Body of pancreas (tissue), 4 donors: ENCODE measurements at places on chromosomes 7 and 10.

- no peak for DNase-seq
Observed at GRCh38 chr7:43010061-43010460, 77.9 kb downstream of the MRPL32 start.

DNA sequence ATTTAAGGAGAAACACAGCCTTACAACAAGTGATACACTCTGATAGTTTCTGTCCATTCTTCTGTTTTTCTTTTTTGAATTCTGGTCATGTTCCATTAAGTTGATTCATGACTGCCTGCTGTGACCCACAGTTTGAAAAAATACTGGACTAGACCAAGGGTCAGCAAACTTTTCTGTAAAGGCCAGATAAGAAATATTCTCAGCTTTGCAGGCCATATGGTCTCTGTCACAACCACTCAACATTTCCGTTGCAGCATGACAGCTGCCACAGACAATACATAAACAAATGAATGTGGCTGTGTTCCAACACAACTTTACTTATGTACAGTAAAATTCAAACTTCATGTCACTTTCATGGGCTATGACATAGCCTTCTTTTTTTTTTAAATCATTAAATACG, 156.7 kb downstream of the PLXNA4 start:
- DNase-seq = no peak

GRCh38 chr10:1643161-1643907, 94.0 kb downstream of the ADARB2 start:
- DNase-seq = no peak

- DNase-seq = no peak
Observed at GRCh38 chr10:4131407-4132215, 346.6 kb upstream of the KLF6 start.

DNA sequence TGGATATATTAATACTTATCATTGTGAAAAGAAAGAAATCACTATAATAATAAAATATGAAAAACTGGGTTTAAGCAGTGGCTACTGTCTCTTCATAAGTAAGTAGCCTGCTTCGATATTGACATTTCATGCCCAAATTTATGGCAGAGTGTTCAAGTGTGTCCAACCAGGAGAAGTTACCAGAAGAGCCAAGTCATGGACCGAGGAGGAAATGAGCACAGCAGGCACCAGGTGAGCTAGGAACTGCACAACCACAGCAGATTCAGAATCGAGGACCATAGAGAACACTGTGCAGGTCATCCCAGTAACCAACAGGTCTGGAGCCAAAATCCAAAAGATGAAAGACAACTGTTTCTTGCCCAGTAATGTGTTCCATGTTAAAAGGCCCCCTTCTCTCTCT, 79.9 kb upstream of the ABCB5 start:
- no peak for DNase-seq

- DNase-seq = no peak
Observed at GRCh38 chr10:35542303-35542702, 62.8 kb upstream of the GJD4 start.

- DNase-seq = peak; percentile 22
Observed at GRCh38 chr7:140005754-140006503, 56.8 kb downstream of the PARP12 start.

GRCh38 chr10:114243661-114244060, 4.6 kb downstream of the VWA2 start:
- no peak for DNase-seq

DNA sequence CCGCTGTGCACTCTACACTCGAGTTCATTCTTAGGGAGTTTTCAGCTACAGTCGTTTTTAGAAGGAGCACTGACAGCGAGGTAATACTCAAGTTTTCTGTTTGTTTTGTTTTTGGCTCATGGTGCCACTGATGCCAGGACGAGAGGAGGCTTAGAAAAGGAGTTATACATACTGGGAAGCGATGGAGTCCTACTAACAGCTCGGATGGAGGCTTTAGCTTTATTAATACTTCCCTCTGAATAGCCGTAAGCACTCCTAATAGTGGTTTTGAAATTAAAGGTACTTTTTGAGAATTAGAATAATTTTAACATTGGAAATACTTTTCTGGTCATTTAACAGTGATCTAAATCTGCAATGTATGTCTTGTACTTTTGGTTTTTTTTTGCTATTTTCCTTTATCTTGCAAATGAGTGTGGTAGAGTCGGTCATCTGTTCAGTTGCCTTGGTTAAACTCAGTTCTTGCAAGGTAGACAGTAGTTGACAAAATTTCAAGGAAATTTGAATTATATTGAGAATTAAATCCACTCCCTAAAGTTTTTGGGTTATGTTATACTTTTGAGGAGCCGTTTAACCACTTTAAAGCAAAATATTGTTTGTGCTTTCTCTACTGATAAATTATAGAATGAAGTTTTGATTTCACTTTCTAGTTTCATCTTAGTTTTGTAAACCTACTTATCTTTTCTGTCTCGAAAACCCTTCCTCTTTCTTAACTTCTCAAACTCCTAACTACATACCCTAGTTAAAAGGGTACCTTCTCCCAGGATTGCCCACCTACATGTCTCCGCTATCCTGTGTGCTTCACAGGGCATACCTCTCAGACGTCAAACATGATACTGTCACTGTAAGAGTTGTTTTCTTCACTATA, 1.5 kb downstream of the HBP1 start:
- DNase-seq = no peak

DNA sequence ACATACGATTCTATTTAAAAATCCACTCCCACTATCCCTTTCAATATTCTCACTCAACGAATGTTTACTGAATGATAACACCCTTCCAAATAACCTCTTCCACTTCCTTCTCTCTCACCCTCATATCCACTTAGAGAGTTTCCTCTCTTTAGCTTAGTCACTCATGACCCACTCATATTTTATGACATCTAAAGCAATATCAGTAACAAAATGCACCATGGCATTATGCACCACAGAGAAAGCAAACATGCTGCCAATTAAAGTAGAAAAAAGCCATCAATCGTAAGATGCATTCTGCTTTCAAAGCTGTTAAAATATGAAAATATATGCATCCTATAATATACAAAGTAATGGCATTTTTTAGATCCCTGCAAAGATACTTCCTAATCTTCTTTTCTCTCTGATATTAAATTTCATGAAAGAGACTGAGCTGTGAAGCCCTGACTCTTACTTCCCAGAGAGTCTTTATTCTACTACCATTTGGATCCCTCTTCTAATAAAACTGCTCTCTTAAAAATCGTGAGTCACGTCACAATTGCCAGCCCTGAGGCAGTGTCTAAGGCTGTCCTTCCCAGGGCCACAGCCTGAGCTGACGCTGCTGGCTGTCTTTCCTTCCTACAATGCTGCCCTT, 283.0 kb upstream of the KLF6 start:
- no peak for DNase-seq

DNA sequence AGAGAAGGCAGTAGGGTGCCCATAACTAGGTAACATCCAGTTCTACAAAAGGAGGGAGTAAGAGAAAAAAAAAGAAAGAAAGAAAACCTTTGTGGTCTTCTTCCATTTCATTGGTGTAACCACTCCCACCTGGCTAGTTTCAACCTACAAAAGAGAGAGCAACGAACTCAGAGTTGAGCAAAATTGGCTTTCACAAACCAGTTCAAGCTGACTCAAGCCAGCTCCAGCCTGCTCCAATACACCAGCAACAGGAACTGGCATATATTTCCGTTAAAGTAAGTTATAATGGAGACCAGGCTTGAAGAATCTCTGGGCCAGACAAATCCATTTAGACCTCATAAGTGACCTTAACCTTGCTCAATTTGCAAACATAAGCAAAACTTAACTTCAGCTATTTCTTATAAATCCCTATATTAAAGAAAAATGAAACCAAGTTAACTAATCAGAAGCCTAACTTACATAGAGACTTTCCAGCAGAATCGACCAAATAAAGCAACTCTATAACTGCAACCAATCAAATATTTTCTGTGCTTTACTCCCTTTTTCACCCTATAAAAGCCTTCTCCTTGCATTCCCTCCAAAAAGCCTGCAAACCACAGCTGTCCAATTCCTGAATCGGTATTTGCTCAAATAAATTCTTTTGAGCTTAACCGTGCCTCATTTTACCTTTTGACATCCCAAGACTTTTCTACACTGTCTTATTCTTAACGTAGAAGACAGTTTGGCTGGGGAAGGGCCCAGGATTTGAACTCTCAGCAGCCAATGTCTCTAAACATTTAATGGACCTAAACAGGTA, 10.1 kb downstream of the ANKRD22 start:
- DNase-seq = peak; percentile 30

- no peak for DNase-seq
Observed at GRCh38 chr10:132780356-132780755, 5.6 kb downstream of the NKX6-2 start.

DNA sequence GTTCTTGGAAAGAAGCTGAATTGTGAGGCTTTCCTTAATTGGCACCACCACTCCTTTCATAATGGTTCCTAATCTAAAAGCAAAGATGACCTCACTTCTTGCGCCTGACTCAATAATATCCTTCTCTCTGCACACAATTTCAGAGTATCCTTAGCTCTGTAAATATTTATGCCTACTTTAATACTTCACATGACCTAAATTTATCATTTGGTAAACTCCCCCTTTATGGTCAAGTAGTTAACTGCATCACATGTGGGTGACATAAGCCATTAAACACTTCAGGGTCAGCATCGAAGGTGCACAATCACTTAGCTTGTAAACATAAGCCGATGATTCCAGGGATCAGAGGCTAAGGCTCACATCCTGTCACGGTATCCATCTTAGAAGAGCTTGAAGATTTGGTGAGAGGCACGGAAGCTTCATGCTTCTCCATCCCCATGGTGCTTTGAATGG, 7.3 kb upstream of the RHOBTB1 start:
- DNase-seq = no peak

- no peak for DNase-seq
Observed at GRCh38 chr10:119129721-119130120, 25.8 kb downstream of the DENND10 start.

GRCh38 chr7:94298943-94299342, 95.8 kb upstream of the COL1A2 start:
- no peak for DNase-seq

DNA sequence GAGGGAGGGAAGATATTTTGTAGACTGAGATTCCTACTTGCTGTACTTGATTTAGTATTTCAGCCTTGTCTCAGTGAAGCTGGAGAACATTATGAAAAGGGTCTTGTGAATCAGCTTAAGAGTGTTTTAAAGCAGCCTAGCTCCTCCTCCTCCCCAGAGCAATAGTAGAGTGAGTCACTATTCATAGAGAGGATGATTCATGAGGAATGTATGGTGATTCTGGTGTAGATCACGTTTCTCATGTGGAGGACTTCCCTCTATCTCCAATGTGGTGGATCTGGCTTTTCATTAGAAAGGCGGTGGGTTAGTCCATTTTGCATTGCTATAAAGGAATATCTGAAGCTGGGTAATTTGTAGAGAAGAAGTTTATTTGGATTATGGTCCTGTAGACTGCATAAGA, 340.1 kb upstream of the CHRM2 start:
- no peak for DNase-seq

DNA sequence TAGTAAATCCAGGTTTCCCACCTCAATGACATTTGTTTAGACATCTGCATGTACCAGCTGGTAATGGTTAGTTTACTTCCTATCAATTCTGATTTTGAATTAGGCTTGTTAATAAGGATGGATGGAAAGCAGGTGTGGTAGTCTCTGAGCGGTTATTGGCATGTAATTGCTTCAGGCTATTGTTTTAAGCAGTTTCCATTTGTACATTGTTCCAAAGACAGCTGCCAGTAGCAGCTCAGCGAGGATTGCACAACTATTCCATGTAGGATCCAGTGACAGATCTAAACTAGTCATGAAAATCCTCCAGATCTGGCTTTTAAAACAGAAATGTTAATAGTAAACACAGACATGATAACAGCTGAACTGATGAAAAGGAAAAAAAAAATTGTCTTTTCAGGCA, 436.0 kb upstream of the ADARB2 start:
- DNase-seq = no peak

GRCh38 chr7:127153315-127153714, 99.4 kb downstream of the GRM8 start:
- DNase-seq = no peak

DNA sequence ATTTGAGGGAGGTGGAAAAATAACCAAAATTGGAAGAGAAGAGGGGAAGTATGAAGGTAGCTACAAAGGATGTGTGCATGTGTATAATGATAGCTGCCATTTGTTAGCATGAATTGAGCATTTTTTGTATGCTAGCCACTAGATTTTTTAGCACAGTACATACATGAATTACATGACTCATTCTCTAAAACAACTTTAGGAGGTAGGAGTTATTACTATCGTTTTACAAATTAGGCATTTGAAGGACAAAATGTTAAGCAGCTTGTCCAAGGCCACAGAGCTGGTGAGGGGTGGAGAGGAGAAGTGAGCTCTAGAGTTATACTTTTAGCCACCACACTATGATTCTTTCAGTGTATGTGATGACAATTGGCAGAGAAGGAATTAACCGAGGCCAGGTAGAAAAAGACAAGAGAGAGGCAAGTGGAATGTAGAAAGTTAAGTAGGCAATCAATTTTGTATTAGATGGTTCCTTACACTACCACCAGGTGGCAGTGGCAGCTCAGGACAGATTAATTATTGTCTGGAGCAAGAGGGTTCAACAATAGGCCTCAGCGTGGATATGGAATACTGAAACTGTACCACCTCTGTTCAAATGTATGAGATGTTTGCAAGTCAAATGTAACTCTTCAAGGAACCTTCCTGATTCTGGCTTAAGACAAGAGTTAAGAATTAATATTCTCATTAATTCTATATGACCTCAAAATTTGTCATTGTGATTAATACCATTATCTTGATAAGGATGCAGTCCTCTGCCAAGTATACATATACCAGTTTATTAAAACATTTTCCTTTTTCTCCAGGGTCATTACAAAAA, 128.0 kb downstream of the MBL2 start:
- DNase-seq = peak; percentile 33

GRCh38 chr10:125797424-125797823, 21.8 kb upstream of the MMP21 start:
- peak; percentile 18 for DNase-seq

DNA sequence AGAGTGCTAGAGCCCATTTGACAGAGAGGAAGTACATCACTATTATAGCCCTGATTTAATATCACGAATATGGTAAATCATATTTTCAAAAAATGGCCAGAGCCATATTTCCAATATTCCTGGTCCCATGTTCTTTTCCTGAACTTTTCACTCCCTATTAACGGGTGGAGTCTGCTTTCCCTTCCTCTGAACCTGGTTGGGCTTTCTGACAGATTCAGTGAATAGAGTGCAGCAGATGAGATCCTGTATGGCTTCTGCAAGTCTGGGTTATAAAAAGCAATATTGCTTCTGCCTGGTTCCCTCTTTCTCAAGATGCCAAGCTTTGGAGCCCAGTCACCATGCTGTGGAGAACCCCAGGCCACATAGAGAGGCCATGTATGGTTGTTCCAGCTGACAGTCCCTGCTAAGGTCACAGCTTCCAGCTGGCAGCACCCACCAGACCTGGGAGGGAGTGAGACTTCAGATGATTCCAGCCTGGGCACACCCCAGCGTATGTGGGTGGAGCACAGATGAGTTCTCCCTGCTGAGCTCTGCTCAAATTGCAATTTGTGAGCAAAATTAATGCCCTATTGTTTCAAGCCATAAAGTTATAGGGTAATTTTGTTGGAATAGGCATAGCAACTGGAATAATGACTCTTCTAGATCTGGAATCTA, 17.9 kb upstream of the CHCHD3 start:
- DNase-seq = no peak

- DNase-seq = no peak
Observed at GRCh38 chr7:26538689-26539088, 247.0 kb downstream of the SNX10 start.

- no peak for DNase-seq
Observed at GRCh38 chr10:21624951-21625350, 90.9 kb downstream of the MLLT10 start.
